ENCODE measurements at places on chromosomes 11 and 22.

DNA sequence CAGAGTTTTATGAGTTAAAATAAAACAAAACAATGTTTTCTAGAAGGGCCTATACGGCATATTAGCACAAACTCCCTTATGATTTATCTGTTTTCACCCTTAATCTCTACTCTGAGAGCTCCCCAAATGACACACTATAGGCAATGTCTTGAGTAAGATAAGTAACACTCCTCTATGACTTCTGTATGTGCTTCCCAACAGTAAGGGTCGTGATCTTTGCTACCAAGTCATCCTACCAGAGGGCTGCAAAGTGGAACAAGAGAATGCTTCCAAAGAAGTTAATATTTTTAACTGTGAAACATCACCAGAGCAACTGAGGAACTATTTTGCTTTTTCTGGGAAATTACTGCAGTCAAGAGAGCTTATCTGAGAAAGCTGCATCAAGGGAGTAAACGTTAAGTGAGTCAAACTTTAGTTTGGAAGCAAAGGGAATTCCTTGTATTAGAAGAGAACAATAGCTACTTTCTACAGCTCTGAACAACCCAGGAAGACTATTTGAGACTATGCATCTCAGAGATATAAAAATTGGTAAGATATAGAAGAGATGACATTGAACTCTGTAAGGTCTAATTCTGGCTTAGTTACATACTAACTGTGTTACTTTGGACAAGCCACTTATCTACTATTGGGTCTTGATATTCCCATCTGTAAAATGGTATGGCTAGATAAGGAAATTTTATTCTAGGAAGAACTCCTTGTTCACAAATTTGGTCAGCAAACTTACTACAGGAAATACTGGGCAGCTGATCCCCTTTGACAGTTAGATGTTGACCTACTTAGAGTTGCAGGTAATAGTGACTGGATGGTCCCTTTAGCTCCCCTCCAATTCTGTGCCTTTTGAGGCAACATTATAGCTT is 43.7 kb upstream of the CCDC34 start:
- H3K4me3 ChIP-seq: no peak overlapping the region
- no peaks in the 10 kb centered on the region for H3K27me3 ChIP-seq
- no peaks in the 10 kb centered on the region for H3K4me1 ChIP-seq
- no peak for DNase-seq

DNA sequence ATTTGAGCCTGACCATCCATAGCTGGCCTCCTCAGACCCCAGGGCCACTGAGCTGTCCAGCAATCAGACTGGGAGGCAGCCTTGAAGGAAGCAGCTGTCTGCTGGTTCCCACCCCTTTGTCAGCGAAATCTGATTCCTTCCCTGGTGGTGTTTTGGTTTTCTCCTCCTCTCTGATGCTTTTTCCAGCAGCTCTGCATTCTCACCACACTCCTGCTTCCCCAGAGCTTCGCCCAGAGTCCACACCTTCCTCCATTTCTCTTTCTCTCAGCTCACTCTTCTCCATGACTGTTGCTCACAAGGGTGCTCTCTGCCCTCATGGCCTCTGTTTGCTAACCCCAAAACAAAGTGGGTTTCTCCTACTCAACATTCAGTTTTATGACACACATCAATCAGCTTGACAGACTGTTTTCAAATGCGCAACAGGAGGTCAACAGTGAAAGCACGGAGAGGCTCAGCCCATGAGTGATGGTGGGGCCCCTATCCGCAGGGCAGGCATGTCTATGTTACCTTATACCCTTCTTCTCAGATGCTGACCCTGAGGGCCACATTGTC is 130.6 kb upstream of the MTNR1B start:
- no peaks in the 10 kb centered on the region for H3K27me3 ChIP-seq
- H3K27ac ChIP-seq: no peak overlapping the region
- H3K36me3 ChIP-seq: no peaks in the 10 kb centered on the region
- H3K4me1 ChIP-seq: no peaks in the 10 kb centered on the region
- DNase-seq: no peak
- no peak overlapping the region for H3K4me3 ChIP-seq

GRCh38 chr11:84372381-84372950 is 1086.3 kb upstream of the CCDC90B start:
- no peak overlapping the region for H3K27ac ChIP-seq
- no peaks in the 10 kb centered on the region for H3K36me3 ChIP-seq
- no peaks in the 10 kb centered on the region for H3K4me1 ChIP-seq
- H3K27me3 ChIP-seq: no peaks in the 10 kb centered on the region
- no peak overlapping the region for H3K4me3 ChIP-seq

GRCh38 chr11:125903711-125904659 is at the start of gene DDX25:
TSS of gene DDX25 (plus strand) at chr11:125904508. CDS start at chr11:125904518, 10 bp downstream.
- H3K4me1 ChIP-seq: no peaks in the 10 kb centered on the region
- no peaks in the 10 kb centered on the region for H3K36me3 ChIP-seq
- peaks cover 20% of the 10 kb centered on the region for H3K27me3 ChIP-seq
- DNase-seq: no peak

GRCh38 chr22:36942556-36942955 is 29.1 kb downstream of the CSF2RB start:
- no peaks in the 10 kb centered on the region for H3K36me3 ChIP-seq
- DNase-seq: no peak
- no peak overlapping the region for H3K4me3 ChIP-seq
- no peaks in the 10 kb centered on the region for H3K27me3 ChIP-seq

DNA sequence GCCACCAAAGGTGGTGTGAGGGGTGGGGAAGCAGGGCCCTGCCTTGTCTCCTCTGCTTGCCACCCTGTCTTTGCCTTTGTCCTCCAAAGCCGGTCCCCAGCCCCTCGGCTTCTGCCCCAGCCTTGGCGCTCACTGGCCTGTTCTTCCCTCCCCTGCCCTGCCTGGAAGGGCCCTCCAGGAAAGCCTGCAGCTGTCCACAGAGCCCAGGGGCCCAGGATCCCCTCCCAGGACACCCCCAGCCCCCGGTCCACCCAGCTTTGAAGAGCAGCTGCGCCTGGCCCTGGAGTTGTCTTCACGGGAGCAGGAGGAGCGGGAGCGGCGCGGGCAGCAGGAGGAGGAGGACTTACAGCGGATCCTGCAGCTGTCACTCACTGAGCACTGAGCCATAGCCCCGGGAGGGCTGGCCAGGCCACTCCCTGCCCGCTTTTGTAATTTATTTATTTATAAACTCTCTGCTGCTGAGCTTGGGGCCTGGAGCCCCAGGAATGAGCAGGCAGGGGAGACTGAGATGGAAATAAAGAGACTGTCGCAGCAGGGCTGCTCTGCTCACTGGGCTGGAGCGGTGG is 1.3 kb upstream of the SSH3 start:
- H3K27me3 ChIP-seq: no peaks in the 10 kb centered on the region
- H3K4me3 ChIP-seq: no peak overlapping the region
- DNase-seq: peak; percentile 32
- no peak overlapping the region for H3K27ac ChIP-seq

- DNase-seq: no peak
- H3K36me3 ChIP-seq: no peaks in the 10 kb centered on the region
- H3K4me1 ChIP-seq: no peaks in the 10 kb centered on the region
- no peak overlapping the region for H3K4me3 ChIP-seq
Observed at GRCh38 chr22:44407987-44408828, 89.8 kb downstream of the RTL6 start.

GRCh38 chr11:133810766-133811165 is 34.5 kb downstream of the SPATA19 start:
- H3K27me3 ChIP-seq: no peaks in the 10 kb centered on the region
- H3K4me3 ChIP-seq: no peak overlapping the region
- no peak overlapping the region for H3K27ac ChIP-seq

DNA sequence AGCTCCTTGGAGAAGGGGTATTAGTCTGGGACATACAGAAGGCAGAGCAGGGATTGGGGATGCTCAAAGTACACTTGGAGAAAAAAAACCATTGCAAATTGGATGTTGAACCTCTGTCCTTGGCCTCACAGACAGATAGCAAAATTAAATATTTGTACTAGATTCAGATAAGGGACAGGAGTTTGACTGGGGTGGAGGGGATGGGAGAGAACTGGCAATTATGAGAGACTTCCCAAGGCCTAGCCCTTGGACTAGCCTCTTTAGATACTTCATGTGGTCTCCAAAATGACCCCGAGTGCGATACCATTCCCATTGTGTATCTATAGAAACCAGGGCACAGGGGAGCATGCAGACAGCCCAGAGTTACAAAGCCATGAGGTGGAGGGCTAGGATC is 15.5 kb downstream of the DGAT2 start:
- DNase-seq: no peak
- no peaks in the 10 kb centered on the region for H3K4me1 ChIP-seq
- H3K36me3 ChIP-seq: no peaks in the 10 kb centered on the region
- no peak overlapping the region for H3K4me3 ChIP-seq
- no peaks in the 10 kb centered on the region for H3K27me3 ChIP-seq
- H3K27ac ChIP-seq: no peak overlapping the region

DNA sequence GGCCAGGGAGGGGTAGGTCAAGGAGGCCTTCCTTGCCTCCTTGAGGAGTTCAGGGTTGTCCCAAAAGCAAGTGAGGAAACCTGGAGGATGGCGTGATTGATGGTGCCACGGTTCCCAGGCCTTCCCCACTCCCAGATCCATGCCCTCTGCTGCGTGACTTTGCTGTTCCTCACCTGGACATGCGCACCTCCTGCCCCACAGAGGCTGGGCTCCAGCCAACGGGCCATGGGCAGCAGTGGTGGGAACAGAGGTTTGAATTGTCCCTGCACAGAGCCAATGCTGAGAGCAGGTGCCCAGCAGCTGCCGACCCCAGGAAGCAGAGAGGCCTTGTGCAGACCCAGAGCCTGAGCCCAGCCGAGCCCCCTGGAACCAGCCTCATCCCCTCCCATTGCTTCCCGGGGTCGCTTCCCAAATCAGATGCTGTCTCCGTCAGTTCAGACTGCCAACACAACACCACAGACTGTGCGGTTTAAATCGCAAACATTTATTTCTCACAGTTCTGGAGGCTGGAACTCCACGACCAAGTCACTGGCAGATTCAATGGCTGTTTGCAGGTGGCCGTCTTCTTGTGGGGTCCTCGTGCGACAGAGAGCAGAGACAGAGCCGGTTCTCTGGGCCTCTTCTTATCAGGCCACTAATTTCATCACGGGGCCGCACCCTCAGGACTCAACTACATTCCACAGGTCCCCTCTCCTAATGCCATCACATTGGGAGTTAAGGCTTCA is 6.2 kb upstream of the LINC01488 start:
- no peaks in the 10 kb centered on the region for H3K36me3 ChIP-seq
- DNase-seq: no peak
- H3K4me1 ChIP-seq: peaks cover 6% of the 10 kb centered on the region

DNA sequence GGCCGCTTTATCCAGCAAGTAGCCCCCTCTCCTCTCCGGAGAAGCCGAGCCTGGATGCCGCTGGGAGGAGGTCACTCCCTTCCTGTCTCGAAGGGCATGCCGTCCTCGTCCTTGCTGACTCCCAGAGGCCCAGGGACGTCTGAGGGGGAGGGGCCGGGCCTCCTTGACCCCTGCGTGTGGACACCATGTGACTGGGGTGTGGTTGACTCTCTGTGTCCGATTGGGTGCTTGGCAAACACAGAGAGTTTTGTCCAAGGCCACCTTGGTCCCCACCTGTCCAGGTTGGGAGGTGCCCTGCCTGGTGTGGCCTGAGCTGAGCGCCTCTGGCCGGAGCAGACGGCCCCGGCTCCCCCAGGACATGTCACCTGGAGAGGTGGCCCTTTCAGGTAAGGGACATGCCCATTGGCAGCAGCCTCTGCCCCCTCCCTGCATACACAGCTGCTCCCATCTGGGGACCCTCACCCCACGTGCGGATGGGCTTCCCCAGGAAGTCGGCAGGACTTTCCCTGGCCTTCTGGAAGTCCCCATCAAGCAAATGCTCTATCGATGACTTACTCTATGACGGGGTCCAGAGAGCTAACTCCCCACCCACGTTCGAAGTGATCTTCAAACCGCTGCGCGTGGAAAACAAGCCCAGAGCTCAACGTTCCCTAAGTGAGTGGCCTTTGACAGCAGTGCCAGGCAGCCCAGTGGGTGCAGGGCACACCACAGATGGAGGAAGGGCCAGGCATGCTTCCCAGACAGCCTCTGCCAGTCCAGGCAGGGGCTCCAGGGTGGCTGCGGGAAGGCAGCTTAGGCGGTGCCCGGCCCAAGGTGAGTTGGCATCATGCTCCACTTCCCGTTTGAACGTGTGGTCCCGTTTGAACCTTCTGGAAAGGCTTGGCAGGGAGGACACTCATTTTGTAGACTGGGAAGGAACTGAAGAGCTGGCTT is at the start of gene SMIM38:
TSS of gene SMIM38 (plus strand) at position 634 of the 933 bp plus-strand sequence. CDS start 1,912 bp downstream, outside the sequence.
- no peaks in the 10 kb centered on the region for H3K4me1 ChIP-seq
- H3K4me3 ChIP-seq: no peak within 1 kb of the TSS
- no peak within 1 kb of the TSS for H3K27ac ChIP-seq
- DNase-seq: no peak

GRCh38 chr11:67371189-67371910 is 2.0 kb downstream of the CLCF1 start:
- H3K27me3 ChIP-seq: no peaks in the 10 kb centered on the region
- no peaks in the 10 kb centered on the region for H3K4me1 ChIP-seq
- H3K4me3 ChIP-seq: peak overlapping the region; percentile 85
- H3K27ac ChIP-seq: peak overlapping the region; percentile 92
- peak; percentile 66 for DNase-seq
